ENCODE measurements at places on chromosomes 3 and 15. TPM values are rescaled to one million over a fixed set of nuclear protein-coding genes. Genes with fewer than 3 reads are reported as not detected.

- DNase-seq, result no peak
These were observed 16.9 kb downstream of the C3orf22 start for GRCh38 chr3:126541628-126542339.

The C15orf62 gene
- total RNA-seq, result 0.52 TPM

DNA sequence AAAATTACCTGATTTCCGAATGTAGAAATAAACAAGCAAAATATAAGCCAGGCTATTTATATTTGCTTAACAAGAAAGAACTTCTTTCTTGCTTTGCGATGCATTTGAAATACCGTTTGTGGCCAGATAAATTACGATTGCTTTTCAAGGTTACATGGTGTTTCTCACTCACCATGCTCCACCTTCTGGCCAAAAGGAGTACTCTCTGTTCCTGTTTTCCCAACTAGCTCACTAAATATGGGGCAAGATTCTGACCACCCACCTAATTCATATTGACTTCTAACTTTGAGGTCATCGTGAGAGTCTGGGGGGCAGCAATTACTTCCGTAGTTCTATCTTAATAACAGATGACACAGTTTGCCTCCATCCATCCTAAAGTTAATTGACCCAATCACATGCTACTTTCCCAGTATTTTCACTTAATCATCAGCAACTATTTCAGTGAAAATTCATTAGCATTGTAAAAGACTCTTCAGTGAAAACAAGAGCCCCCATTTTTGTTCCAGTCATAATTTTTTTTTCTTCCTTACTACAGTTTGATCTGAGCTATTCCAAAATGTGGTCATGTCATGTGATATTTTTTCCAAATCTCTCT is 25.9 kb downstream of the ACP3 start:
- DNase-seq, result peak; percentile 69

DNA sequence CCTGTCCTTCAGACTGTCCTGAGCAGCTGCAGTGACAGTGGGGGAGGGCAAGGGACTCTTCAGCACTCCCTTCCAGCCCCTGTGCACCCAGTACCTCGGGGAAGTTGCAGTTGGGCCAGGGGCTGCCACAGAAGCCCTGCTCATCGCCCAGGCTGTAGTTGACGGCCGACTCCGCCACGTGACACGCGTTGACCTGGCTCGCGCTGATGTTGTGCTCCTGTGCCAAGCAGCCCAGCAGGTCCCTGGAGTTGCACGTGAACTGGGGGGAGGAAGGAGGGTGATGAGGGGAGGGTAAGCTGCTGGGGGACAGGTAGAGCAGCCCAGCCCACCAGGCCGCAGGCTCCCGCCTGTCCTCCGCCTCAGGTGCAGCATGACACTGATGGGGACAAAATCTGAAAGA is 101.2 kb downstream of the SEC22A start:
- DNase-seq, result no peak

The GOLGA8T gene
- total RNA-seq, result 0.61 TPM

The TF gene
- 0.12 TPM for total RNA-seq

- DNase-seq, result peak; percentile 69
These were observed 4.5 kb downstream of the THRB start for GRCh38 chr3:24490151-24490550.

The FGD5 gene
- not detected for total RNA-seq

DNA sequence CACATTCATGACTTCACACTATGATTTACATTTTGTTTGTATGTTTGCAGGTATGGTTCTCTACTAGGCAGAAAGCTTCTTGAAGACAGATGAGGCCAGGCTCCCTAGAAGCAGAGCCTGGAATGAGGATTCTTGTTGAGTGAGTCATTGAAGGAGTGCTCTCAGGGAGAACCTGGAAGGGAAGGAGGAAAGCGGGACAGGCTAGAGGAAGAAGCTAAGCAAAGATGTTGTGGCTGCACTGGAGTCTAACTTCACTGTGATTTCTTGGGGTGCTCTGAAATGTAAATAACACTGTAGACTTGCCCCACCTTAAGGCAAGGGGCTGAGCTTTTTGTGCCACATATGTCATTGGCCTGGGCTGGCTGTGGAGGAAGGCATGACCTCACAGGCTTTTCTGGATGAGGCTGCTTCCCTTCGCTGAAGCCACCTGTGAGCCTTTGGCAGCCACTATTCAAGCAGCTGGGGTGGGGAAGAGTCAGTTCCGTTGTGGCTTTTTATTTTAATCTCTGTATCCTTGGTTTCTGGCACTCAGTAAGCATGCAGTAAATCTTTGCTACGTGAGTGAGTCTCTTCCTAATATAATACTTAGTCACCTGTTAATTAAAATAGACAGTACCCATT is 307.3 kb downstream of the SV2B start:
- DNase-seq, result peak; percentile 67

DNA sequence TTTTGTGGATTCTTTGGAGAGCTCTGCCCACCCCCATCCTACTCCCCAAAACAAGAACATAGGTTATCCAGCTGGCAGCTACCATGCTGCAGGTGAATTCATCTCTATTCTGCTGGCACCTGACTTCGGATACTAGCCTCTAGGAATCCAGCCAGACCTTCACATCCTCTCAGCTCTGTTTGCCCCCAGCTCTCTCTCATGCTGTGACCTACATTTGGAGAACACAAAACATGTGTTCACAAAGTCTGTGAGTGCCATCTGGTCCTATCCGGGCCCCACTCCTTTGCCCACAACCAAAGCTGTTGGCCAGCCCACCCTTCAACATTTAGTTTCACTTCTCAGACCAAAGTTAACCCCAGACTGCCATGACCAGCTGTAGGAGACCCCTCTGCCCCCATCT is 89.4 kb upstream of the C3orf80 start:
- no peak for DNase-seq

DNA sequence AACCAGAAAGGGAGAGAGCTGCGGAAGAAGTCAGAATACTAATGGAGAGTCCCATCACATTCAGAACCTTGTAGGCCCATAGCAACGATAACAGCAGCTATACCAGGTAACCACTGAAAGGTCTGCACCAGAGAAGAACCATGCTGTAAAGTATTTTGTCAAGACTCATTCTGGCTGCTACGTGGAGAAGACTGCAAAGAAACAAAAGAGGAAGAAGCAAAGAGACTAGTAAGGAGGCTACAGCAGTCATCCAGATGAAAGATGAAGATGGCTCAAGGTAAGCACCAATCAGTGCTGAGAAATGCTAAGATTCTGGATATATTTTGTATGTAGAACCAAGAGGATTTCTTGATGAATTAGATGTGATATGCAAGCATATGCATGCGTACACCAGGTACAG is 39.6 kb downstream of the ACAP2 start:
- DNase-seq, result no peak

DNA sequence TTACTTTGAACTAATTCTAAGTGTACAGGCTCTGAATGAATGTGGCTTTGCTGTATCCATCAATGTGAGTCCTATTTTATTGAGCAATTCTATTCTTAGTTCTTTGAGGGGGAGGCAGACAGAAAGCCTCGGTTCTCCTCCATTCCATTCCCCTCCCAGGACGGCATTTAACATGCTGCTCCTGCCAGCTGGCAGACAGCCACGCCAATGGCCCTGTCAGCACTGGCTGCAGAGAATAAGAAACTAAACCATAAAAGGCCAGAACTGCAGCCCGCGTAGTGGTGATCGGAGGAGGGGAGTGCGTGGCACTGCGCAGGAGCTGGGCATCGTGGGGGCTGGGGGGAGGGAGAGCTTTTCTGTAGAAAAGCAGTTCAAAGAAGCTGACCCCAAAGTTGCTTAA is 76.0 kb upstream of the HACD2 start:
- DNase-seq, result peak; percentile 84

The A4GNT gene
- total RNA-seq, result not detected
